ENCODE measurements at places on chromosomes 4 and X. TPM values are rescaled to one million over a fixed set of nuclear protein-coding genes. Genes with fewer than 3 reads are reported as not detected.
A peak's percentile ranks its signal among the peaks of the same experiment; 100 is the strongest.

The CLDN2 gene
- total RNA-seq: not detected

The EDA gene
- 15.1 TPM for total RNA-seq

- no peaks in the 10 kb centered on the region for H3K36me3 ChIP-seq
- no peaks in the 10 kb centered on the region for H3K27me3 ChIP-seq
- no peak for DNase-seq
- no peak overlapping the region for H3K27ac ChIP-seq
Observed at GRCh38 chr4:75325318-75325979, 188.8 kb downstream of the RCHY1 start.

- no peak overlapping the region for H3K27ac ChIP-seq
- no peak overlapping the region for H3K4me3 ChIP-seq
- H3K36me3 ChIP-seq: peaks cover 3% of the 10 kb centered on the region
- no peaks in the 10 kb centered on the region for H3K27me3 ChIP-seq
Observed at GRCh38 chr4:18138076-18138665, 116.6 kb upstream of the LCORL start.

The PWWP3B gene
- total RNA-seq: 0.52 TPM

The ZAR1 gene
- total RNA-seq: 0.87 TPM

DNA sequence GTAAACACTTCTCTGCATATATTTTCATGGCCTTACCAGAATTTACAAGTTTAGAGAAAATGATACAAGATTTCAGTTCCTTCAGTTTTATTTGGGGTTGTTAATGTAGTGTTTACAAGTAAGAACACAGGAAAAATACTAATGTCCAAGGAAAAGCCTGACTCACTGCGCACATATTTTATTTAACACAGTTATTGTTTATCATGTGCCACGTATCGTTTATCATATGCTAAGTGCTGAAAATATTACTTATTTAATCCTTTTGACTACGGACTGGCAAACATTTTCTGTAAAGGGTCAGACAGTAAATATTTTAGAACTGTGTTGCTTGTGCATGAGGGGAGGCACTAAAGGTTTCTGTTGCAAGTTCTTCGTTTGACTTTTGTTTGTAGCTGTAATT is 794 bp downstream of the HSD17B13 start:
- no peak overlapping the region for H3K27ac ChIP-seq
- H3K4me3 ChIP-seq: no peak overlapping the region
- H3K27me3 ChIP-seq: no peaks in the 10 kb centered on the region
- no peaks in the 10 kb centered on the region for H3K4me1 ChIP-seq

- no peak overlapping the region for H3K4me3 ChIP-seq
- H3K27me3 ChIP-seq: no peaks in the 10 kb centered on the region
- 0 out of 2 replicates have a peak, but pooled peaks cover 2% of the 10 kb centered on the region for H3K4me1 ChIP-seq
- H3K27ac ChIP-seq: no peak overlapping the region
- peaks cover 9% of the 10 kb centered on the region for H3K36me3 ChIP-seq
Observed at GRCh38 chr4:61532336-61533000, 332.3 kb downstream of the ADGRL3 start.

DNA sequence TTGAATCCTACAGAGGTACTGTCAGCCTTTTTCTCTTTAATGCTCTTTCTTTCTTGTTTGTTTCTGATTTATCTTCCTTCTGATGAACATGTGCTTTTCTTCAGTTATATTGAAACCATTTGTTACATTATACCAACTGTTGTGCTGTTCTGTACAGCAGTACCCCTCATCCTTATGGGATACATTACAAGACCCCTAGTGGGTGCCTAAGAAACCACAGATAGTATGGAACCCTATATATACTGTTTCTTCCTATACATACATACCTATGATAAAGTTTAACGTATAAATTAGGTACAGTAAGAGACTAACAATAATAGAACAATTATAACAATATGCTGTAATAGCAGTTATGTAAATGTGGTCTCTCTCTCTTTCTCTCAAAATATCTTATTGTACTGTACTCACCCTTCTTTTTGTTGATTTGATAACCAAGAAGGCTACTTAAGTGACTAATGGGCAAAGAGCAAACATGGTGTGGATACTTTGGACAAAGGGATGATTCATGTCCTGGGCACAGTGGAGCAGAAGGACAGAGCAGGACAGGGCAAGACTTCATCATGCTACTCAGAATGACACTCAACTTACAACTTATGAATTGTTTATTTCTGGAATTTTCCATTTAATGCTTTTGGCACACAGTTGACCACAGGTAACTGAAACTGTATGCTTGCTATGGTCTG is 10.7 kb upstream of the YIPF7 start:
- H3K4me1 ChIP-seq: peaks cover 11% of the 10 kb centered on the region
- H3K27ac ChIP-seq: no peak overlapping the region
- no peaks in the 10 kb centered on the region for H3K27me3 ChIP-seq

GRCh38 chrX:155962906-155963305 is 34.6 kb upstream of the IL9R start:
- H3K4me1 ChIP-seq: peaks cover 15% of the 10 kb centered on the region
- no peaks in the 10 kb centered on the region for H3K27me3 ChIP-seq
- DNase-seq: no peak
- H3K27ac ChIP-seq: no peak overlapping the region
- H3K36me3 ChIP-seq: peaks cover 49% of the 10 kb centered on the region

DNA sequence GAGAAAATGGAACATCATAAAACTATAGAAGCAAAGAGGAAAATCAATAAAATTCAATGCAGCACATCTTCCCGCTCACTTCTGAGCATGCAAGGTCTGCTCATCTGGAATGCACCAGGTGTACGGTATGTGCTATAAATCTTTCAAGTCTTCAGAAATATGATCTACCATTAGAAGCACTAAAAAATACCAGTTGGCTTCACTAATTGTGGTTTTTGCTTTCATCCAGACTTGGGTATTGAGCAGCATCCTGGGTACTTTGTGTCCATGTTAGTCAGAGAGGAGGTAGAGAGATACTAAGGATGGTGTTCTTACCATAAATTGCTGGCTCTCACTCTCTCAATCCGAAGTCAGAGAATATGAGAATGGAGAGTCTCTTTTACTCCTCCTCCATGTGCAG is 477.1 kb downstream of the PPARGC1A start:
- H3K27me3 ChIP-seq: no peaks in the 10 kb centered on the region
- H3K4me3 ChIP-seq: no peak overlapping the region
- H3K4me1 ChIP-seq: no peaks in the 10 kb centered on the region
- H3K36me3 ChIP-seq: no peaks in the 10 kb centered on the region
- no peak for DNase-seq

DNA sequence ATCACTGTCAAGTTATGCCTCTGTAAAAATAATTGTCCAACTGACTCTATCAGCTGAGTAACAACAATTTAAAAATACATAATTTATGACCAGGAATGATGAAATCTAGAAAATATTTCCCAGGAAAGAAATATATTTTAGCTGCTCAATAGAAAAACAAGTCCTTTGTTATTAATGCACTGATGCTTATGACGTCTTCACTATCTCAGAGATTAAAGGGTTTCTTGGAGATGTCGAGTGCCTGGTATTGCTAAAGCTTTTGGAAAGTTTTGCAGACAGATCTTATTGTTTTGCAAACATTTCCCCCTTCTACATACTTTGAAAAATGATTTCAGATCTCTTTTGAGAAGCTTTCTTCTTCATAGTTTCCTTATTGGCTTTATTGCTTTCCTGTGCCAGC is 154.6 kb upstream of the RPS6KA3 start:
- H3K27ac ChIP-seq: no peak overlapping the region
- no peaks in the 10 kb centered on the region for H3K4me1 ChIP-seq
- H3K4me3 ChIP-seq: no peak overlapping the region
- no peaks in the 10 kb centered on the region for H3K27me3 ChIP-seq
- no peaks in the 10 kb centered on the region for H3K36me3 ChIP-seq

GRCh38 chr4:139902321-139903320 is 237.0 kb downstream of the MGST2 start:
- H3K36me3 ChIP-seq: peaks cover 11% of the 10 kb centered on the region
- peak overlapping the region; percentile 81 for H3K27ac ChIP-seq
- DNase-seq: no peak

- no peak overlapping the region for H3K4me3 ChIP-seq
- H3K27me3 ChIP-seq: no peaks in the 10 kb centered on the region
- DNase-seq: no peak
- peaks cover 17% of the 10 kb centered on the region for H3K4me1 ChIP-seq
Observed at GRCh38 chr4:144181391-144181790, 40.9 kb upstream of the GYPA start.

GRCh38 chrX:113802837-113803236 is 781.0 kb upstream of the HTR2C start:
- peaks cover 41% of the 10 kb centered on the region for H3K4me1 ChIP-seq
- no peak overlapping the region for H3K4me3 ChIP-seq
- no peak overlapping the region for H3K27ac ChIP-seq

- DNase-seq: peak; percentile 41
- peak overlapping the region; percentile 22 for H3K27ac ChIP-seq
- no peaks in the 10 kb centered on the region for H3K36me3 ChIP-seq
- peaks cover 9% of the 10 kb centered on the region for H3K4me1 ChIP-seq
- H3K27me3 ChIP-seq: no peaks in the 10 kb centered on the region
Observed at GRCh38 chr4:185573651-185574199, 38.4 kb upstream of the PDLIM3 start.

- H3K4me1 ChIP-seq: no peaks in the 10 kb centered on the region
- H3K4me3 ChIP-seq: no peak overlapping the region
- no peak for DNase-seq
- no peaks in the 10 kb centered on the region for H3K36me3 ChIP-seq
Observed at GRCh38 chr4:121358473-121358872, 22.3 kb downstream of the QRFPR start.

The GYPE gene
- not detected for total RNA-seq

The ACSL4 gene
- total RNA-seq: 57.7 TPM

DNA sequence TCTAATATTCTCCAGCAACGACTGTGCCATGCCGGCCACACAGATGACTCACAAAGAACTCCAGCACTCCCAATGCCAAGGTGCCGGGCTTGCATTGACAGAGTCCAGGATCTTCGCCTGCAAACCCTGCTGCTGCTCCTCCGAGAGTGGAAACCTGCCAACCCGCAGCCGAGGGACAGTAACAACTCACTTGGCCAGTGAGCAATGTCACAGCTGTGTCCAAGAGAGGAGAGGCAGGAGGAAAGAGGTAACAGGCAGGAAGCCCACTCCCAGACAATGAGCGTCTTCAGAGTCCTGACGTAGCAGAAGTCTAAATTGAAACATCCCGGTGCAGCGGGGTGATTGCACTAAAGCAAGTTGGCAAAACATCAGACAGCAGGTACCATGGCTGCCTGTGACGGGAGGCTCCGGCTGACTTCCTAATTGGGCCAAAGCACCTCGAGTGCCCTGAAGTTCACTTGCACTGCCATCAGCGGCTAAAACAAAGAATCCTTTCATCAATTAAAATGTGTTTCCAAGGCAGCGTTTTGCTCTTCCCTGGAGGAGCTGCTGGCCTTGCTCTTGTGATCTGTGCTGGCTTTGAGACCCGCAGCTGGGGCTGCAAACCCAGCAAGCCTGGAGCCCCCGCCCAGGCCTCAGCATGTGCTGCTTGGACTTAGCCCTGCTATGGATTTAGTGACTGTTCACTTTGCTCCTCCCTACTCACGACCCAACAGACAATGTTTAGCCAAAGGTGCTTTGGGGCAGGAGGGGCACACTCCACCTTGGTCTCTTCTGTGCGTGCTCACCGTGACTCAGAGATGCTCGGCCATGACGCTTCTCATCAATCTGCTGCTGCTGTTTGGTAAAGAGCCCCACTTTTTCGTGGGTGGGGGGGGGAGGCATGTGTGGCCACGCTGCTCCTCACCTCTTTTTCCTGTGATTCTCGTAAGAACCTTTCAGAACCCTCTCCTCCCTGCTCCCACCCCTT is 36.5 kb downstream of the DCTD start:
- no peaks in the 10 kb centered on the region for H3K4me1 ChIP-seq
- no peak for DNase-seq
- H3K36me3 ChIP-seq: peaks cover 32% of the 10 kb centered on the region

DNA sequence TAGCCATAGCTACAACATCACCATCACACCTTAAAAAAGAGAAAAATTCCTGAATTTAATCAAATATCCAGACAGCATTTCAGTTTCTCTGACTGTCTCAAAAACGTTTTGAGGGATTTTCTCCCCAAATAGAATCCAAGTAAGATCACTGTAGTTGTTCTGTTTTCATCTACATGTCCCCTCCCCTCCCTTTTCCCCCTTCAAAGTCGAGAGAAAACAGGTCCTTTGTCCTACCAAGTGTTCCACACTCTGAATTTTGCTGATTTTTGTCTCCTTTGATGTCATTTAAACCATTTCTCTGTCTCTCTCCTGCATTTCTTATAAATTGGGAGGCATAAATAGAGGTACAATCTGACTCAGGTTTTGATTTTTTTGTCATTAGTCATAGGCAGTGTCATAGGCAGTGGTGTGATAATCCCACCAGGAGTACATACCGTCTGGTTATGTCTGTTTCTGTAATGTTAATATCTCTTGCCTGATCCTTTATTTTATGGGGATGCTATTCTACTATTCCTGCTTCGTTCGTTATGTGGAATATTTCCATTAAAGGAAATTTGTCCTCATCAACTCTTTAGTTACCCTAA is 348.6 kb downstream of the PTTG2 start:
- H3K27ac ChIP-seq: no peak overlapping the region
- no peak overlapping the region for H3K4me3 ChIP-seq
- H3K4me1 ChIP-seq: peaks cover 11% of the 10 kb centered on the region

The PHOX2B gene
- total RNA-seq: not detected

The C4orf50 gene
- total RNA-seq: 0.17 TPM

The USP27X gene
- 5.1 TPM for total RNA-seq

DNA sequence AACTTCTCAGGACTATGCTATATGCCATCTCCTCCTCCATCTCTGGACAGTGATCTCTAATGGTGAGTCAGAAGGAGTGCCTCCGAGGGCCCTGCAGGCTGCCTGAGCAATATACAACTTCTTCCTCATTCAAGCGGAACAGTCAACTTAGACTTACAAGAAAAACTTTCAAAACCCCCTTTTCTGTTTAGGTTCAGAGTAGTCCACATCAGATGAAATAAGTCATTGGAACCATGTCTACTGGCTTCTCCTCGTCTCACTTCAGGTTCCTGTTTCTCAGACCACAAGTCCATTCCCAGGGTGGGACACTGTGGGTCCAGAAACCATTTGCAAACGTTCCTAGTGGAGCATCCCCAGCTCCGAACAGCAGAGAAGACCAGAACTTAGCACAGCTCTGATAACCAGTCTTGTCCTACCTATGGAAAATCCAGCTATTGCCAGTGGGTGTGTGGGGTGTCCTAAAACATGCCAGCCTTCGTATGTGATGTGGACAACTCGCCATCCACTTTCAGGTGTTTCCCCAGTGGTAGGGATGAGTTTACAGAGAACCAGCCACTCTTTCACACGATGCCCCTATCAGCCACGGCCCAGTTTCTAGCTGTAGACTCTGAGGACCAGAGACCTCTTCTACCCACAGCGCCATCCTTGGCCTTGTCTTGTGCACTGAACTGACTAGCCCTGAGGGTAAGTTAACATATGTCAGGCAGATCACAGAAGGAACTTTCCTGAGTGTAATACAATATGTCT is 32.7 kb upstream of the NKRF start:
- H3K4me1 ChIP-seq: peaks cover 17% of the 10 kb centered on the region
- no peak for DNase-seq
- H3K27ac ChIP-seq: no peak overlapping the region
- peaks cover 38% of the 10 kb centered on the region for H3K36me3 ChIP-seq

The MFAP3L gene
- 31.3 TPM for total RNA-seq

- H3K4me3 ChIP-seq: no peak overlapping the region
- no peak overlapping the region for H3K27ac ChIP-seq
- DNase-seq: no peak
- no peaks in the 10 kb centered on the region for H3K36me3 ChIP-seq
- H3K27me3 ChIP-seq: no peaks in the 10 kb centered on the region
- H3K4me1 ChIP-seq: peaks cover 10% of the 10 kb centered on the region
Observed at GRCh38 chr4:109967798-109968520, 55.3 kb downstream of the EGF start.

Measured in WTC11 (cell line).